ENCODE measurements at places on chromosomes 11 and 22.

GRCh38 chr11:132111316-132111715 lies 740.9 kb downstream of the NTM start:
- DNase-seq, result no peak

DNA sequence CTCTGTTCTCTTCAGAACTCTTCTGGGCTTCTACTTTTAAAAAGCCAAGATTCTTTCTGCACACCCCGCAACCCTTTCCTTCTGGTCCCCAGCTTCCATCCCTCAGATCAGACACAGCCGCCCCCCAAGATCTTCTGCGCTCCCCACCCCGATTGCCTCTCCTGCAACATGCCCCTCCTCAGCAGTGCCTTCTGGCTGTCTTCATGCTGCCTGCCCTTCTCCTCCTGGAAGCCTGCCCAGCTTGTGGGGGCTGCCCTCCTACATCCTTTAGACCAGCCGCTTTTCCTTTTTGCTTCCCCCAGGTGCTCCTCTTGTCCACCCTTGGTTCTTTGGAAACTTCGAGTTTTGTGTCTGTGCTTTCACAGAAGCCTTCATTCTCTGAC lies 144.2 kb downstream of the FEZ1 start:
- no peak for DNase-seq

- DNase-seq, result no peak
Observed at GRCh38 chr11:73461335-73461840, 85.2 kb downstream of the RELT start.

DNA sequence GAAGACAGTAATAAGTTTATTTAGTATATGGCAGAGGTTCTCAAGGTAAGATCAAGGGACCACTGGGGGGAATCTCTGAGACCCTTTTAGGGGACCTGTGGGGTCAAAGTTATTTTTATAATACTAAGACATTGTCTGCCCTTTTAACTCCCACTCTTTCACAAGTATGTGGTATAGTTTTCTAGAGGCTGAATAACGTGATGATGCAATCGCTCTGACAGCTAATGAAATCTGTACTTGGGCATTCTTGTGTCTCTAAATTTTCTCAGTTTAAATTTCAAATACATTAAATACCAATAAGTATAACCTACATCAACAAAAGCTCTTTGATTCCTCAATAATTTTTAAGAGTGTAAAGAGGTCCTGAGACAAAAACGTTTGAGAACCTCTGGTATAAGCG lies 147.9 kb downstream of the ATG16L2 start:
- DNase-seq, result peak; percentile 22

DNA sequence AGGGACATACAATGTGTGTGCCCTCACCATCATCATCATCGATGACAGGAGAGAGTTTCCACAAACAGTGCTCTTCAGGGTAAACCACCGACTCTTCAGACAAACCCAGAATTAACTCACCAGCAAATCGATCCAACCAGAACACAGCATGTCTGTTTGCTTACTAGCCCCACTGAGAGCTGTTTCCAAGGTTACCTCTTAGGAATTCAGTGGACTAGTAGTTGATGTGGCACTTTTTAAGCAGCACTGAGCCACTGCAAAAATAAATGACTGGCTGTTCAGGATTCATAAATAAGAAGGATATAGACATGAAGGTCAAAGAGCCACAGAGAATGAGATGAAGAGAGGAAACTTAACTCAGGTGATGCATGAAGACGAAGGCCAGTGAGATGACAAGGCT lies 83.1 kb downstream of the PARVA start:
- no peak for DNase-seq
